Natural killer cell treated with Interleukin-12 subunit alpha and Interleukin-12 subunit beta and Interleukin-15 and Interleukin-18, amount 100 ng/mL, for 72 hours (primary cell): ENCODE measurements at places on chromosomes 13 and 19. TPM values are rescaled to one million over a fixed set of nuclear protein-coding genes. Genes with fewer than 3 reads are reported as not detected.

- H3K36me3 ChIP-seq, result peaks cover 15% of the 10 kb centered on the region
- no peaks in the 10 kb centered on the region for H3K4me1 ChIP-seq
- no peak overlapping the region for H3K4me3 ChIP-seq
- H3K27ac ChIP-seq, result no peak overlapping the region
- H3K27me3 ChIP-seq, result no peaks in the 10 kb centered on the region
- no peak for DNase-seq
Observed at GRCh38 chr13:49464085-49464484, 20.0 kb downstream of the SETDB2 start.

SIGLEC5 gene
- 0.22 TPM for total RNA-seq

- H3K4me3 ChIP-seq, result no peak overlapping the region
- DNase-seq, result no peak
Observed at GRCh38 chr19:757811-758668, 7.1 kb downstream of the MISP start.

DNA sequence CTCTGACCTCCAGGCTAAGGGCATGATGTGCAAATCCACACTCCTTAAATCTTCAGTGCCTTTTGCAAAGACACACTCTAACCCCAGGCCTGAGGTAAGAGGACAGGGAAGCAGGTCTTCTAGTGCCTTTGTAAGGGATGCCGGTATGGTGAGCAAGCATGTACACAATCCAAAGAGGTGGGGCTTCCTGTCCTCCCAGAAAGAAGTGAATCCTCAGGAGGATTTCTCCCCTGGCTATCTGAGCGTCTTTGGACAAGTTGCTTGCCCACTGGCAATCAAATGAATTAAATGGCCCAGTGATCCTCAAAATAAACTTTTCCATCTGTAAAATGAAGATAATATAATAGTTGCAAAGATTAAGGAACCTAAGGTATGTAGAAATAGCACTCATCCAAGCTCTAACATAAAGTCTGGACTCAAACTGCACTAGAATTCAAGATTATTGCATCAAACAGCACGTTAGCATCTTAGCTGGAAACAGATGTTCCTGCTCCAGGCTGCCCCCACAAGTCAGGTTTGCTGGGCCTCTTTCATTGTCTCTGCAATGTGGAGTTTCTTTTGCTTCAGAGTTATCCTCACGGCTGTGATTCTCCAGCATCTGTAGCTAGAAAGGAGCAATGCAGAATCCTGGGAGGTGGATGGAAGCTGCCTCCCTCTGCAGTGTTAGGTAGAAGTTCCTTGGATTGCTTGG, 249.6 kb downstream of the TSHZ3 start:
- no peak overlapping the region for H3K4me3 ChIP-seq
- H3K27me3 ChIP-seq, result peaks cover 9% of the 10 kb centered on the region
- DNase-seq, result no peak
- H3K36me3 ChIP-seq, result no peaks in the 10 kb centered on the region
- H3K27ac ChIP-seq, result no peak overlapping the region

- no peak overlapping the region for H3K27ac ChIP-seq
- H3K27me3 ChIP-seq, result peaks cover 7% of the 10 kb centered on the region
- H3K4me3 ChIP-seq, result no peak overlapping the region
Observed at GRCh38 chr13:73299787-73300186, 241.0 kb downstream of the KLF5 start.
